ENCODE measurements at places on chromosomes 7 and 10.

GRCh38 chr7:142579946-142580345 is 169.3 kb upstream of the PRSS1 start:
- DNase-seq = no peak

DNA sequence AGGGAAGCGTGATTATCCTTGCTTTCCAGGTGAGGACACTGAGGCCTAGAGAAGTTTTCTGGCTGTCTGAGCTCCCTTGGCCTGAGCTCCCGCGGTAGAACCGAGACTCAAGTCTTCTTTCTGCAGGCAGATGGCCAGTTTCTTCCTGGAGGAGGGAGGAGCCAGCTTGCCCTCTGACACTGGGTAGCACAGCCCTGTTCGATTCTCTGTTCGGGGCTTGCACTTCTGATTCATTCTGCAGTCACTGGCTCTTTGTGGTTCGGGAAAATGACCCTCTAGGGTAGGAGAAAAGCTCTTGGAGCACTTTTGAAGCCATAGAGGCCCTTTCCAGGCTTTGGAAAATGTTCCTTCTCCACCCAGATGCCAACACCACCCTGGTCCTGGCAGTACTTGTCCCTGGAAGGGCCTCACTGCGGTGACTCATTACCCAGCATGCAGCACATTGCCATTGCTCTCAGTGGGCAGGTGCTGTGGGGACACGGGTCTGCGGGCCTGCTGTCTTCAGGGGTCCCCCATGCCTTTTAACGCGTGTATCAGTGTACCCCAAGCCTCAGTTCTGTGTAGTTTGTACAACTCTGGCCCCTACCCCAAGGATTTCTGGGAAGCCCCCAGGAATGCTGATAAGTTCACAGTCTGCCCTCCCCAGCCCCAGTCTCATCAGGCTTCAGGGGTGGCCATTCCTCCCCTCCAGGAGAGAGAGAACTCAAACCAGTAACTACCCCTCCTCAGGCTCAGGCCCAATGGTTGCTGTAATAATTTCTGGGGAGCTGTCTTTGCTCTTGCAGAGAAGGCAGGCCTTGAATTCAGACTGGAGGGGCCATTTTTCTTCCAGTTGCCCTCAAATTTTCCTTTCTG is 11.9 kb downstream of the CHST3 start:
- DNase-seq = no peak

DNA sequence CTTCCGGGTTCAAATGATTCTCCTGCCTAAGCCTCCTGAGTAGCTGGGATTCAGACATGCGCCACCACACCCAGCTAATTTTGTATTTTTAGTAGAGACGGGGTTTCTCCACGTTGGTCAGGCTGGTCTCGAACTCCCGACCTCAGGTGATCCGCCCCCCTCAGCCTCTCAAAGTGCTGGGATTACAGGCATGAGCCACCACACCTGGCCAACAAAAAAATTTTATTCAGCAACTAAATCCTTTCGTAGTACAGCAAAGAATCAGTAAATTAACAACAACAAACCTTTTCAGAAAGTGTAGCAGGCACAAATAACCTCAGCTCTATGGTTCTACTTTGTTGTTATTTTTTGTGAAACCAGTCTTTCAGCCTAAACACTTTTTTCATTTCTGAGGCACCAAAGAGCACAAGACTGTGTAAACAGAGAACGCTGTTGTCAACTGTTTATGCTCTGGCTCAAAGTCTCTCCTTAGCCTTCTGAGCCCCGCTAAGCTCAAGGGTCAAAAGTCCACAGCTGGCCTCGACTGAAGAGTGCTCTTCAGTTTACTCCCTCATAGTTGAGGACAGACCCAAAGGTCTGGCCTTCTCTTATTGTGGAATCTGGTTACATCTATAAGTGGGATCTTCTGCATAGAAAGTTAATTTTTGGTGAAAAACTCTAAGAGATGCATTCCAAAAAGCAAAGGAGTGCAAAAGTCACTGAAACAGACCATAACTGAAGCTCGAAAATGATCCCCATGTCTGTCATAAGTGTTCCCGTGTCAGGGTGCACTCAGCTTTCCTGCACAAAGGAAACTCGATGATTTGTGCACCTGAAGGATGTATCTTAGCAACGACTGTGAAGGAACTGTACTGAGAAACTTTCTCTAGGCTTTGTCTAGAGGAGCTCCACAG is 24.6 kb upstream of the DDX50 start:
- DNase-seq = no peak

GRCh38 chr10:123993534-123994416 is 99.6 kb downstream of the CHST15 start:
- no peak for DNase-seq

DNA sequence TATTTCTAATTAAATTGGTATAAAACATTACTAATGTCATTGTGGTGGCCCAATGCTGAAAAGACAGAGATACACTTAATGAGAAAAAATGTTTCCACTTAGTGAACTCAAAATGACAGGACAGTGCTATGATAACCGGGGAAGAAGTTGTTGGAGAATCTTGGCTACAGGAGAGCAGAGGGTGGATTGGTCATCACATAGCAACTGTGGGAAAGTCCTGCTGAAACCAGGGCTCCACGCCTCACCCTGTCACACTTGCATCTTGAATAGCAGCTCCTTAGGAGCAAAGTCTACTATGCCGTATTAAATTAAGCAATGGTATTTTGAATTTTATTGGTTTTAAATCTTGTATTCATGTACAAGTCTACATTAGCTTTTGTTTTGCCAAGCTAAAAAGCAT is 225.5 kb downstream of the KLF6 start:
- DNase-seq = no peak

DNA sequence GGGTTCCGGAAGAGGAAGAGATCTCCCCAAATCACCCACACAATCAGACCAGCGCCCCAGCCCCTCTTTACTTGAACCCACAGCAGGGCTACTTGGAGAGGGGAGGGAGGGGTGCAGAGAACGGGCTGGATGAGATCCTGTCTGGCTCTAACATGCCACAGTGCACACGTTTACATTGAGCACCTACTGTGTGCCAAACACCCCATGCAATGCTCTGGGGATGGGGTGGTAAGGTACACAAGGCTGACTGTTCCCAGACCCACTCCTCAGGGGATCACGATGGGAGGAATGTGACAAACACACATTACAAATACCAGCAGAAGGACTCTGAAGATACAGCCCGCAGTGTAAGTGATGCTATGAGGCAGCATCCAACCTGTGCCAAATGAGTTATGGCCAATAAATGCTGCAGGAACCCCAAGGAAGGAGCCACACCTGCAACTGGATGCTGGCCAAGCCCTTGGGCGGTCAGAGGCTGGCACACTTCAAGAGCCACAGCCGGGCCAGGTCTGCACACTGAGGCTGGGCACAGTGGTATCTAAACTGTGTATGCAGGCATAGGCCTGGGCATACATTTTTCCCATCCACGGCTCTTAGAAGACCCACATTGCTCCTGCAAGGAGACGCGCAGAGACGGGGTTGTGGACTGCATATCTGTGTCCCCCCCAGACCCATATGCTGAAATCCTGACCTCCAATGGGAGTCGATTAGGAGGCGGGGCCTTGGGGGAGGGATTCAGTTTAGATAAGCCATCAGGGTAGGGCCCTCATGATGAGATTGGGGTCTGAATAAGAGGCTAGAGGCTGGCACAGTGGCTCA is 6.4 kb downstream of the SPOCK2 start:
- DNase-seq = no peak

- DNase-seq = no peak
These were observed 67.5 kb downstream of the POU6F2 start for GRCh38 chr7:39045231-39045630.

GRCh38 chr10:60000747-60001146 is 94.4 kb upstream of the CCDC6 start:
- DNase-seq = no peak

DNA sequence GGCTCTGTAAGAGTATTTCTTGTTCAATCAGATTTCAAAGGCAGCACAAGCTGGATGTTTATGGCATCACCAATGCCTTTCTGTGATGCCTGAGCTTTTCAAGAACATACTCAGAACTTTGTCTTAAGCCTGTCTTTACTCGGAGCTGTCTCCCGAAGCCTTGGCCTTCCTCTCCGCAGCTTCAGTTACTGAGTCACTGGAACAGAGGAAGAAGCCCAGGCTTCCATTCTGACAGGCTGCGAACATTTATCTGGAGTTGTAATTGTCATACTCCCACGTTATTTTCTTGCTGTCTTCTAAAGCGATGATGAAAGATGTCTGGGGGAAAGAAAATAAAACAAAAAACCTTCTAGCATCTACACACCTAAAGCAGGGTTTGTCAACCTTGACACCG is 43.9 kb downstream of the GRK5 start:
- no peak for DNase-seq

DNA sequence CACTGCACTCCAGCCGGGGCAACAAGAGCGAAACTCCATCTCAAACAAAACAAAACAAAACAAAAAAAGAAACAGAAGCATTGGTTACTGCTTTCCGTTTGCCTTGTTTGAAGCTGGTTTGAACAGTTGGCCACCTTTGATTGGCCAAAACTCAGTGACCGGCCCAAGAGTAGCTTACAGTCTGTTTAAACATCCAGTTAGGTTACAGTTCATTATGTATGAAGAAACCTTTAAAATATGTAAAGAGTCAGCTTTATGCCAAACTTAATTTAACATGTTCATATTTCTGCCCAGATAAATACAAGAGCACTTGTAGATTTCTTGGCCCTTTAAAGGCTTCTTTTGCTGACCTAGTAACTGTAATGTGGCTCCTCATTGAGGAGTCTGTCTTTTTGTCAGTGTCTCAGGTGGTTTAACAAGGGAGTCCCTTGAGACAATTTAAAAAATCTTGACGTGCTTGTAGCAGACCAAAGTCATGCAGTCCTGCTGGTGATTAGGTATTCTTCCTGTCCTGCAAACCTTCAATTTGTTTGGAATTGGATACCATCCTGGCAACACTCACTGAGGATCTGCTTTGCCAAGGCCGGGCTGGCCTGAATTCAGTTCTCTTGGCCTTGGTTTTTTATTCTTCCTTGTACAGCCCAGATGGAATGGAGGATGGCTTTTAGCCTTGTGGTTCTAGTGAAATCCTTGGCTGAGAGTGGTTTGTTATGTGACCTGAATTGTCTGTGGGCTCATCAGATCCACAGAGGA is 128.9 kb downstream of the PLXDC2 start:
- no peak for DNase-seq

DNA sequence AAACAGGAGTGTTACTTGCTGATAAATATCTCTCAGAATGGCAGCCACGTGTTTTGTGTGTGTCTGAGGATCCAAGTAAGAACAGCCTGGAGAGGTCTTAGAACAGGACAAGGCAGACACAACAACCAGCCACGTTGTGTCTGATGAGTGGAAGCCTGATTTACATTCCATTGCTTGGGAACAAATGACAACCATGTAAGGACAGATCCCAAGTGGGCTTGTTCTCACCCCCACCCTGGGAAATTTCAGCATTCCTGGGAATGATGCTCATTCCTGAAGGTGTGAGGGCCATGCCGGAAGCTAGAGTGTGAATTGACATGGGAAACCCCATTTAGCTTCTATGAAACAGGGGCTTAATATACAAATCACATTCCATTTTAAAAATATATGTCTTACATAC is 35.9 kb downstream of the IL6 start:
- DNase-seq = no peak

GRCh38 chr10:63899673-63900300 is 378.6 kb downstream of the REEP3 start:
- DNase-seq = no peak

- no peak for DNase-seq
These were observed at the start of gene RAPGEF5 for GRCh38 chr7:22356701-22357310. Gene RAPGEF5, minus strand, starts transcription at chr7:22357154. Its CDS starts 94 bp downstream, at chr7:22357060.

GRCh38 chr10:92757066-92757710 is 67.4 kb downstream of the HHEX start:
- peak; percentile 81 for DNase-seq
